ENCODE measurements at places on chromosomes 1 and 21.

DNA sequence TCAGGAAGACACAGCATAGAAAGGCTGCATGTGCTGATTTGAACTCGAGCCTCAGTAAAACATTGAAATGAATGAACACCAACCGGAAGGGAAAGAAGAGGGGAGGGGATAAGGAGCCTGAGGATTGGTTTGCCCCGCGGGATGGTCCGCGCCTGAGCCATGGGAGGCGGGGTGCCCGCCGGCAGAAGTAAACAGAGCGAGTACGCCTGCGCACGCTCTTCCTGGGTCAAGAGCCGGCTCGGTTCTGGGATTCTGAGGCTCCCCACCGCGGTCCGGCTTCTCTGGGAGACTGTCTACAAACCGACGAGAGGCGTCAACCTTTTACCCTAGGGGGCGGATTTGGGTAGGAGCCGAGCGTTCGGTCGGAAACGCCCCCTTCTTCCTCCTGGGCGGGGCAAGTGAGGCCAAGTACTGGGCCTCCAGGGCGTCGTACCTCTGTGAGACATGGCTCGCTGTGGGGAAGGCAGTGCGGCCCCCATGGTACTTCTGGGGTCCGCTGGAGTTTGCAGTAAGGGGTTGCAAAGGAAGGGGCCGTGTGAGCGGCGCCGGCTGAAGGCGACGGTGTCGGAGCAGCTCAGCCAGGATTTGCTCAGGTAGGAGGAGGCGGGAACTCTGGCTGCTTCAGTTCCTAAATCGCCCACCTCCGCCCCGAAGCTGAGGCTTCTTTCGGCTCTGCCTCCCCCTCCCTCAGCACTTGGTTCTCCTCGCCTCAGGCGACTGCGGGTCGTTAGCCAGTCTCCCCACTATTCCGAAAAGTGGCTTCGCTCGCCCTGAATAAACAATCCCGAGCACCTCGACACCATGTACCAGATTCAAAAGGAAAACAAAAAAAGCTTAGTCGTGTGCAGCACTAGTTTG is at the start of gene BTBD8:
TSS of gene BTBD8 (plus strand) at position 218 of the 858 bp plus-strand sequence. CDS start at position 445, 227 bp downstream.
- peak; percentile 80 for DNase-seq

DNA sequence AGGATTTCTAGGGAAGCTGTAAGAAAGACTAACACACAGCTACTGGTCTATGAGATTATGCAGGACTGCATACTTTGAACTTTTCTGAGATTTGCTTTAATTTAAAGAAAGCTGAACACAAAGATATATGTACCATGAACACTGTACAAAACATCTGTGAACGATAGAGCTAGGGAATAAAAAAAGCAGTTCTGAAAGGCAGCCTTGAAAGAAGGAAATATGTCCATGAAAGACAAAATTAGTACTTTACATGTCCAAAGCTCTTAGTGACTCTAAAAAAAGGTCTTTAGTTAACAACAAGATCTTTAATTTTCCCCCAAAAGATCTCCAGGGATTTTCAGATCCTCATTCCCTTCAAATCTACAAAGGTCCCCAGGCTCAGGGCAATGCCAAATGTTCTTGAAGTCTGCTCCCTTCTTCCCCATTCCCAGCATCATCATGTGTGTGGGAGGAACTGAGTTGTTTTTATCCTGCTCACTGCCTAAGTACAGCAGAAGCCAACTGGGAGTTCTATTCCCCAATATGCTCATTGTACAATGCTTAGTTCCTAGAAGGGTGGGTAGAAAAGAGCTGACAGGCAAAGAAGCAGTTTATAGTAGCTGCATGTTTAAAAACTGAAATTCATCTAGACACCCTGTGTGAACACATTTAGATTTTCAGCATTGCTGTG is 60.1 kb upstream of the PTCH2 start:
- DNase-seq = peak; percentile 73

GRCh38 chr1:201589186-201589585 is 50.3 kb downstream of the NAV1 start:
- DNase-seq = no peak

GRCh38 chr1:226560243-226560642 is 11.7 kb downstream of the STUM start:
- DNase-seq = no peak

GRCh38 chr1:34113362-34113761 is 51.7 kb downstream of the CSMD2 start:
- no peak for DNase-seq

DNA sequence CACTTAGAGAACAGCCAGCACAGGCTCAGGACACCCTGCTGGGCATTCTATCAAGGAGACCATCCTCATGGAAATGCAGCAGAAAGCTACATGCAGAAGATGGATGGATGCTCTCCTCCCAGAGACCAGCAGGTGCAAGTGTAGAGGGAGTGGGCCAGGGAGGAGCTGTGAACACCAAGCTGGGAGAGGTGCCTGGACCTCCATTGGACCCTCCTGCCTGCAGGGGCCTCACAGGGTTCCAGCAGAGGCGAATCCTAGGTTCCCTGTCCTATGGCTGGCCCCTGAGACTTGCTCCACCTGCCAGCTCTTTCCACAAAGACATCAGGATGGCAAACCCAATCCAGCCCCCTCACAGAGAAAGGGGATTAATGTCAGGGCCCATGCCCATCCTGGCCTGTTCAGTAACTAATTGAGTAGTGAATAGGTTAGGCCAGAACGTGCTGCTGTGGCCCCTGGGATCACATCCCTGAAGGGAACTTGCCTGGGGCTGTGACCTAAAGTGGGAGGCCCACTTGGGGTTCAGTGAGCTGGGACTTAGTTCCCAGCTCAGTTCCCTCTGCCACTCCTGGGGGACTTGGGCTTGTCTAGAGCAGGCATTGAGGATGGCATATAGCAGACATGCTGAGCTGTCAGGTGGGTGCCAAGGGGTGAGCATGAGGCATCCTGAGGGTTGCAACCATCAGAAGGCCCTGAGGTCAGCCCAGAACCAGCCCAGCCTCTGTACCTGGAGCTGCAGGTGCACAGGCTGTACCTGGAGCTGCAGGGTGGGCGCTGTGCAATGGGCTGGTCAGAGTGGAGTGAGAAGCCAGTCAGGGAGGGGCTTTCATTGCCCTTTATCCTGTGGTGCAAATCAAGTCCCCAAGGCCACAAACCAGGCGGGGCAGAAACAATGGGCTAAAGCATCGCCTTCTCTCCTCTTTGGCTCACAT is 22.9 kb upstream of the ZNF678 start:
- no peak for DNase-seq

GRCh38 chr21:38136201-38136600 is 120.6 kb upstream of the KCNJ15 start:
- DNase-seq = no peak

GRCh38 chr1:46301808-46302640 is 1.4 kb downstream of the LRRC41 start:
- peak; percentile 69 for DNase-seq

DNA sequence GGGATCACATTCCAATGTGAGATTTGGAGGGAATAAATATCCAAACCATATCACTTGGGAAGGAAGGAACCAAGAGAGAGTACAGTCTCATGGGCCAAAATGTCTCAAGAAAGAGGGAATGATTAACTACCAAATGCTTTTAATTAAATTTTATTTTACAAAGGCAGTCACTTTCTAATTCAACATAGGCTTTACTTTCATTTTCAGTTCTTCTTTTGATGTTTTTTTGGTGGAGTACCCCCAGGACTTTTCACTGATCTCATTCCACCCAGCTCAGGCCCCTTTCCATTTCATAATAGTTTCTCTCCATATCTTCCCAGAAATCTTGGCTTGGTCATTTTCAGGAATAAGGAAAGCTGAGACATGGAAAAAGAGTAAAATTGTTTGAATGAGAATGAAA is 5.1 kb upstream of the SLAMF7 start:
- DNase-seq = no peak

DNA sequence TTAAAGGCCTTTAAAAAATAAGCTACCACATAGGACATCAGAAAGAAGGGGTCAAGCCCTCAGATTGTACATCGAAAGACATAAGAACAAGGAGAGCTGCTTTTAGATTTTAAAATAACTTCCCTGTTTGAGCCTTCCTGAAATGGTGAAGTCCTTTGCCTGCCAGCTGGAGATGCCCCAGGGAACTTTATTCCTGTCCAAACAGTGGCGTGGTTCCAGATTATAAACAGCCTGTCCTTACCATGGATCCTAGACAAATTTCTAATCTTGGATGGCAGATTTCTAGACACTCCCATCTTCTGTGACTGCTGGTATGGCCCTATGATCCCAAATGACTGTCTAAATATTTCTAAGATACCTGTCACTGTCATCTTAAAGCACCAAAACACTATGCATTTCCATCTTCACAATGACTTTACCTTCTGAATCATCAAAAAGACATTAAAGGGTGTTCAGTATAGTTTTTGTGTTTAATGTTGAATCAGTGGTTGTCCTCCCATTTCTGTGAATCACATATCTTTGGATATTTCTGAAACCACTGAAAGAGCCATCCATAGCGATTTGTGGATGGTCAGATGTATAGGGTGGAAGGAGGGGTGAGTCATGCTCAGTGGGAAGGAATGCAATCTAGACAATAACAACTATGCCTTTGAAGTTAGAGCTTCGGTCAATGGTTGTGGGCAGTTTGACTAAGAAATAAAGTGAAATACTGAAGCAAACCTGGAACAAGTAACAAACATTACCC is 23.2 kb downstream of the ILDR2 start:
- peak; percentile 32 for DNase-seq

GRCh38 chr1:25091658-25092057 is 140.6 kb downstream of the SYF2 start:
- no peak for DNase-seq

DNA sequence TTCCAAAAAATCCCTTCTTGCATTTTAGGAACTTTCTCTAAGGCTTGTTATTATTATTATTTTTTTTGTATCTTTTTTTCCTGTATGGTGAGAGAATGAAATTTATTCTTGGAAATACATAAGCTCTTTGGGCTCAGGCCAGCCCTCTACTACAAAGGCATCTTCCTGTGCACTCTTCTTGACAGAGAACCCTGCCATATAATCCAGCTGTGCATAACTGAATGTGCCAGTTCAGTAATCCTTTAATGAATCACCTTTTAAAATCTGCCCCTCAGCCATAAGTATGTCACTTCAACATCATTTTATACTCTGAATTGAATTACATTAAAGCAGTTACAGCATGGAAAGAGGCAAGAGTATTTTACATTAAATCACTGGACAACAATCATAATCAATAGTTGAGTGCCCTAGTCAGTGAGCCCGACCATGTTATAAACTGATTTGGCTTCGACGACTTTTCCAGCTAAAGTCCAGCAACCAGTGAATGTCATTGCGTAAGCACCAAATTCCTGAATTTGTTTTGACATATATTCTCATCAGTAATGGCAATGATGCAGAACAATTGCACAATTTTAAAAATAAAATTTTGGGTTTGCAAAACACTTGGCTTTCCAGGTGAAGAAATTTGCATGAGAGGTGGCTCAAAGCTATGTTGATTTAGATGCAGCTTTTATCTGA is 59.2 kb upstream of the KCNK2 start:
- peak; percentile 31 for DNase-seq

DNA sequence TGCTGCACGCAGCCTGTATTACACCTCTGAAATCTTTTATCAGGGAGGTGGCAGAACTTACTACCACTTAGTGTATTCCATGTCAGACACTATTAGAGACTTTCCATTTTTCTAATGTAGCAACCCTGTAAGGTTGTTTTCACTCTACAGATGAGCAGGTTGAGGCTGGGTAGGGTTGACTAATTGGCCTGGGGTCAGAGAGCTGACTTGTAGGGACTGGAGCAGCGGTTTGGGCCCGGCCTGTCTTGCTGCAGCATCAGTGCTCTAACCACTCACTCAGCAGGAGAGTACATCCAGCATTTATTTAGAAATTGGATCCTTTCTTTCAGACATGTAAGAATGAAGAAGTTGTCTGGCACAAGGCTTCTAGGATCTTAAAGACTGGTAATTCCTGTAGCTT is 25.7 kb upstream of the NBL1 start:
- DNase-seq = no peak

DNA sequence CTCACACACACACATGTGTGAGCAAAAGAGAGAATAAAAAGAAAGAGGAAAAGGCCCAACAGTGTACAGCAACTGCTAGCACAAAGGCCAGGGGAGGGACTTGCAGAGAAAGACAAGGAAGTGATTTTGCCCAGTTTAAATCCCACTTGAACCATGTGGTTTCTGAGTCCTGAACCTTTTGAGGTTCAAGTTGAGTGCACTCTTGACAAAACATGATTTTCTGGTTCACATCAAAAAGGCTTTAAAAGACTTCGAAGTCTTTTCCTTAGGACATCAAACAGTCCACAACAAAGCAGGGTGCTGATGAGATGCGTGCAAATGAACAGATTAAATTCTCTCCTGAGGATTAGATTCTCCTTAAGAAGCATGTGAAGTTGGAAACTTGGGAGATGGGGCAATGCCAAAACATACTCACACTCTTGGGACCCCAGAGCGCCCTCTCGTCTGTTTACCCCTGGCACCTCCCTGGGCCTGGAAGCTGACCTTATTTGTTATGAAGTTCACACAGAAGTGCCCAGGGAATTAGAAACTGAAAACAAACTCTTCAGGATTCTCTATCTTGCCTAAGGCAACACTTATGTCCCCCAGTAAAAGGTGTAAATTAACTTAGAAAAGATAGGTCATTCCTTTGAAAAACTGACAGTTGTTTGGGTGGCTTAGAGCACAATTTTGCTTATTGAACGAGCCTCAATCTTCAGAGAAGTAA is 31.5 kb downstream of the RNF220 start:
- DNase-seq = no peak

DNA sequence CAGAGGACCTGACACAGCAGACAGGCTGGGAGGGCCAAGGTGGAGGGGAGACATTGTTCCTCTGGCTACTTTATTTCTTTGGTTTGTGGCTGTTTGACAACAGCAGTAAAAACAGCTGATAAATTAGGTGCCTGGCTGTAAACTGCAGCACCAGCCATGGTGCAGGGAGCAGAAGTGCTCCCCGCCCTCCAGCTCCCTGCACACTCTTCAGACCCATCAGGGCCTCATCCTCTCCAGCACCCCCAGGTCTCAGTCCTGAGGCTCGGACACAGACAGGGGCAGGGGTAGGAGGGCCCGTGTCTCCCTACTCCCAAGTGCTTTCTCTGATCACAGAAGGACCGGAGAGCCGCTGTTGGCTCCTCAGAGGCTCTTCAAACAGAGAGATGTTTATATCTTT is 17.7 kb upstream of the LRRN2 start:
- DNase-seq = no peak

- DNase-seq = no peak
Measured at GRCh38 chr1:3022511-3022973, 1.3 kb downstream of the ACTRT2 start.

DNA sequence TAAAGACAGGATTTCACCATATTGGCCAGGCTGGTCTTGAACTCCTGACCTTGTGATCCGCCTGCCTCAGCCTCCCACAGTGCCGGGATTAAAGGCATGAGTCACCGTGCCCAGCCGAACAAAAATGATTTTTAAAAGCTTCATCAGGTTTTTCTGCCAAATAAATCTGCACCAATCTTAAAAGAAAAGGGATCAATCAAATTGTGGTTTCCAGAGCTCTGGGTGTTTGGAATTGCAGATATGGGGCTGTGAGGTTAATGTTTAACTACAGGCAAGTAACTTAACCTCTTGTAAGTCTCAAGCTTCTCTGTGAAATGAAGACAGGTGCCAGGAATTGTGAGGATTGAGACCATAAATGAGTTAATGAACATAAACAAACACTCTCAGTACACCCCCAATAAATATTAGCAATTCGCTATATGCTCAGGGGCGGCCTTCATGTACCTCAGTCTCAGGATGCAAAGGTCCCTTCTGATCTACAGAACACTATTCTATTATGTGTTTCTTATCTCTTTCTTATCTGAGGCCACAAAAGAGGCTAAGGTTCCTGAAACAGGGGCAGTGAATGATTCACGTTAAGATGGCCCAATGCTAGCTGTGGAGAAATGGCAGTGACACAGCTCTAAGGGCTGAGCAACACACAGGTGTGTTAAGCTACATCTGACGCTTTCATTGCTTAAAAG is 7.1 kb upstream of the GNPAT start:
- DNase-seq = no peak

Measured in tongue (tissue), 3 donors.